ENCODE measurements at places on chromosomes 1 and 21.

GRCh38 chr1:210330279-210330866 lies 1.7 kb downstream of the HHAT start:
- DNase-seq, result no peak

- DNase-seq, result no peak
Observed at GRCh38 chr1:193326296-193326695, 139.9 kb upstream of the B3GALT2 start.

- no peak for DNase-seq
Observed at GRCh38 chr1:227946624-227947385, 927 bp downstream of the WNT9A start.

DNA sequence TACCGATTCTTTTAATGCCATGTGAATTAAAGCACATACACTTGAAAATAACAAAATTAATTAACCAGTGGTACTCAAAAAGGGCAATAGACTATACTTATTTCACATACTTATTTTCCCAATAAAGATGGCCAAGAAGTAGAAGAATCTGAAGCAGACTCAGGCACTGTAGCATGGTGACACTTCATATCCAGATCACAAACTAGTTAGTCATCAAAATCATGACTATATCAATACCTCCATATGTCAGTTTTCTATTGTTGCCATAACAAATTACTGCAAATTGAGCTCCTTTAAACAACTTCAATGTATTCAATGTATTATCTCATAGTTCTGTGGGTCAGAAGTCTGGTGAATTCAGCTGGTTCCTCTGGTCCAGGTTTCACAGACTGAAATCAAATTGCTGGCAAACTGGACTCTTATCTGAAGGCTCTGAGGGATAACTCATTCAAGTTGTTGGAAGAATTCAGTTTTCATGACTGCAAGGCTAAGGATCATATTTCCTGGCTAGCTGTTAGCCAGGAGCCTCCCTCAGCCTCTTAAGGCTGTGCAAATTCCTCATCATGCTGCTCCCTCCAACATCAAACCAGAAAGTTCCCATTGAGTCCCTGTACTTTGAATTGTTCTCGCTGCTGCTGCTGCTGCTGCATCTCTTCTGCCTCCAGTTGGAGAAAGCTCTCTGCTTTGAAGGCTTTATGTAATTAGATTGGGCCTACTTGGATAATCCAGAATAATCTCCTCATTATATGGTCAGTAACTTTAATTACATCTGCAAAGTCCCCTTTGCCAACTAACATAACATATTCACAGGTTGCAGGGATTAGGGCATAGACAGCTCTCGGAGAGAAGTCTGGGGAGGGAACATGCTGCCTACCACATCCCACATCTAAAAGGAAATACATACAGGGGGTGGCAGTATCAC lies 91.5 kb downstream of the MRPL39 start:
- no peak for DNase-seq

DNA sequence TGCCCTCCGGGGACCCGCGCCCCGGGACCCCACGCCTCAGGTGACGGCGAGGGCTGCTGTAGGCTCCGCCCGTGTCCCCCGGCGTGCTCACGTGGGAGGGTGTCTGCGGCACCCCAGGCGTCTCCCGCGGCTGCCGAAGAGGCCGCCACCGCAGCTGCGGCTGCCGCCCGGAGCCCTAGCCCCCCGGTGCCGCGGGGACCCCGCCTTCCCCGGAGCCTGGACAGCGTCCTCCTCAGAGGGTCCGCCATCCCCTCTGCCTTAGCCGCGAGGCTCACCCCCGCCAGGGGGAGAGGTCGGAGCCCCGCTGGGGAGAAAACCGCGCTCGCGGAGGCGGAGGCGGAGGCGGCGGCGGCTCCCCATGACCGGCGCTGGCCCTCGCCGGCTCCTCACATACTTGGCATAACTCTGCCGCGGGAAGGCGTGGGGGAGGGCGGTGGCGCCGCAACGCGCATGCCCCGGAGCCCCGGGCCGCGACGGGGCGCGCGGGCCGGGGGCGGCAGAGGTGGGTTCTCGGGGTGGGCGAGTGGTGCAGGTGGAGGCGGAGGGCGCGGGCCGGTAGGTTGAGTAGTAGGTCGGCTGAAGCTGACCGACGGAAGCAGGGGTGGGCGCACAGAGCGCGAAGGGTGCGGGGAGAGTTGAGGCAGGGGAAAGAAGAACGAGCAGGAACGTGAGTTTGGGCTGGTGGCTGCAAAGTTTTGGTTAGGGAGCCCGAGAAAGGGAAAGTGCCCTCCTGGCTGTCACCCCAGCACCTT lies 700 bp upstream of the SYDE2 start:
- no peak for DNase-seq

GRCh38 chr1:159965263-159965662 lies 11.2 kb upstream of the SLAMF9 start:
- no peak for DNase-seq

DNA sequence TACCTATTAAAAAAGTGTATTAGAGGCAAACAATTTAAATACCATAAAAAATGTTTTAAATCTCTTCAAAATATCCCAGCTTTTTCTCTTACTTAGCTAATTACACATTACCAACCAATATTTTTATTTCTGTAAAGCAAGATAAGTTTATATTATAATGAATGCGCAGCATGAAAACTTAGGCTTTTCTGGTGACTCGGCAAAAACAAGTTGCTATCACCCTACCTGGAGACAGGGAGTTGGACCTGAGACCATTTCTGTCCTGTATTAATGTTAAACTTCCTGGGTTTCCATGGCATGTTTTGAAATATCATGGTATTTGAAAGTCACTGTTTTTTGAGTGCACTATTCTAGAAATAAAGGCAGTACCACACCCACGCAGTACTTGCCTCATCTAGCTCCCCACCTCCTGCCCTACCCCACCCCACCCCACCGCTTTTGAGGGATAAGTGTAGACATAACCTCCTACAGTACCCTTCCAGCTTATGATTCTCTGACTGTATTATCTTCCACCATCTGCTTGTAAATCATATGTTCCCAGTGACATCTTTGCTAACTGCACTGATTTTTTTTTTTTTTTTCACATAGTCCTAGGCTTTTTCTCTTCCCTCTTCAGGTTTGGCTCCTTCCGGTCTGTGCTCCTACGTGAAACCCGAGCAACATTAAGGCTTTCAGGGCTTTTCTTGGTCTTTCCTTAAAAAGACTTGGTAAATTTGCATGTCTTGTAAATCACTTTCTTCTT lies 77.5 kb downstream of the PHTF1 start:
- no peak for DNase-seq

DNA sequence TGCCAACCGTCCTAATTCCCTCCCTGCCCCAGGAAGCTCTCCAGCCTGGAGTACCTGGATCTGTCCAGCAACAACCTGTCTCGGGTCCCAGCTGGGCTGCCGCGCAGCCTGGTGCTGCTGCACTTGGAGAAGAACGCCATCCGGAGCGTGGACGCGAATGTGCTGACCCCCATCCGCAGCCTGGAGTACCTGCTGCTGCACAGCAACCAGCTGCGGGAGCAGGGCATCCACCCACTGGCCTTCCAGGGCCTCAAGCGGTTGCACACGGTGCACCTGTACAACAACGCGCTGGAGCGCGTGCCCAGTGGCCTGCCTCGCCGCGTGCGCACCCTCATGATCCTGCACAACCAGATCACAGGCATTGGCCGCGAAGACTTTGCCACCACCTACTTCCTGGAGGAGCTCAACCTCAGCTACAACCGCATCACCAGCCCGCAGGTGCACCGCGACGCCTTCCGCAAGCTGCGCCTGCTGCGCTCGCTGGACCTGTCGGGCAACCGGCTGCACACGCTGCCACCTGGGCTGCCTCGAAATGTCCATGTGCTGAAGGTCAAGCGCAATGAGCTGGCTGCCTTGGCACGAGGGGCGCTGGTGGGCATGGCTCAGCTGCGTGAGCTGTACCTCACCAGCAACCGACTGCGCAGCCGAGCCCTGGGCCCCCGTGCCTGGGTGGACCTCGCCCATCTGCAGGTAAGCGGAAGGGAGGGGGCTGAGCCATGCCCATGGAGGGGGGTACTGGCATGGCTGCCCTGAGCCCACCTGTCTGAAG lies 16.5 kb downstream of the PODN start:
- DNase-seq, result no peak

DNA sequence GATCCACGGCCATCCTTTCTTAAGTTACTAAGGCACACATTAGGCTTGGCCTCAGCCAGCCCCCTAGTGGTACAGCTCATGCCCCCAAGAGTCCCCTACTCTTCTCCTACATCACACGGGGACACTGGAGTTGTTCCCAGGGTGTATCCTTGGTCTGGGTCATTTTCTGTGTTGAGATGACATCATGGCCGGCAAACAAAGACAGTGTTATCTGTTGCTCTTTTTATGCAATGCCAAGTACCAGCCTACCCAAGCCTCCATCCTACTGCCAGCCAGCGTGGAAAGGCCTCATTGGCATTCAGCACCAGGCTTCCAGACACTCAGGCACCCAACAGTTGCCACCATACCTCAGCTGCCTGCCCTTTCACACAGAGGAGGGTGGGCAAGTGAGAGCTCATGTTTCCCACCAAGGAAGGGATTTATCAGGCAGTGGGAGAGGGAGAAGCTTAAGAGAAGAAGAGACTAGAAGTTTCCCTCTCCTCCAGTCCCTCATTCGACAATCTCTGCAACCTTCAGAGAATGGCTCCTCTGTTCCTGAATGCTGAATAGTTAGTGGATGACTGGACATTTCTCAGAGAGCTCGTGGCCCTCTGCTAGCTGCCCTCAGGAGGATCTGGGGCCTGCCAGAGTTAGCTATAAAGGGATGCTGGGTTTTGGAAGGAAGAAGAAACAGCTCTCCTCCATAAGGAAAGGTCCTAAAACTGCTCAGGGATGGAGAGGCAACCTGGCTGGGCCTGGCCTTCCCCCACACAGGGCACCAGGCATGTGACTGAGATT lies 17.7 kb downstream of the CBR1 start:
- DNase-seq, result no peak

- DNase-seq, result no peak
Observed at GRCh38 chr21:30306884-30307283, 13.2 kb downstream of the KRTAP26-1 start.

DNA sequence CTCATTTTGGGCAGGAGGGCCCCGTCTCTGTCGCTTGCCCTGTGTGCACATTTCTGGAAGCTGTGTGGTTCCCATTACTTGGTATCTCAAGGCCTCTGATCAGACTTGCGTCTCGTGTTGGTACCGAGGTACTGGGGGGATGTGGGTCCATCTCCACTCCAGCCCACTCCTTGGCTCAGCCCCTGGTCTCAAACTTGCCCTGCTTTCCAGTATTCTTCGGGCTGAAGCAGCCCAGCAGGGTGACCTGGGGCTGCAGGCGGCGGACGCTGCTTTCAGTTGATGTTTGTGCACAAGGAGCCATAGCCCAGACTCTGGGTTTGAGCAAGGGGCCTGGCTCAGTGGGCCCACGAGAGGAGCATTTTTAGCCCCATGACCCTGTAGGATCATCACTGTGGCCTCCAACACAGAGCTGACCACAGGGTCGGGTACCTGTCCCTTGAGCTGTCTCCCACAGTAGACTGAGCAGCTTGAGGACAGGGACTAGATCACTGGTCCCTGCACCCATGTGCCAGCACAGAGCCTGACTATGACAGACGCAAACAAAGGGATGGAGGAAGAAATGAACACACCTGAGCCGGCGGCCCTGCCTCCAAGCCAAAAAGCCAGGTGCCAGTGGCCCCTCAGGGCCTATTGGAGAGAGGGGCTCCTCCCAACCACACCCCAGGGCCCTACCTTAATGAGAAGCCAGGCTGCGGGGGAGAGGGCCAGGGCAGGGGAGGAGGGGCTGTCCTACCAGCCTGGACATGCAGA lies 46.8 kb downstream of the CHD5 start:
- no peak for DNase-seq

DNA sequence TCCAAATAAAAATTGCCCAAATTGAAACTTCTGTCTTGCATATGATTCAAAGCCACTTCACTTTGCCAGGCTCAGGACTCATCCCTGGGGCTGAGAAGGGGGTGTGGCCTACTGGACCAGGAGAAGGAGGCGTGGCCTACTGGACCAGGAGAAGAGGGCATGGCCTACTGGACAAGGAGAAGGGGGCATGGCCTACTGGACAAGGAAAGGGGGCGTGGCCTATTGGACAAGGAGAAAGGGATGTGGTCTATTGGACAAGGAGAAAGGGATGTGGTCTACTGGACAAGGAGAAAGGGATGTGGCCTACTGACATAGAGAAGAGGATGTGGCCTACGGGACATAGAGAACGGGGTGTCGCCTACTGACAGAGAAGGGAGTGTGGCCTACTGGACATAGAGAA lies 405.3 kb downstream of the RRAGC start:
- DNase-seq, result no peak

GRCh38 chr1:93619507-93620171 lies 62.0 kb downstream of the BCAR3 start:
- no peak for DNase-seq

DNA sequence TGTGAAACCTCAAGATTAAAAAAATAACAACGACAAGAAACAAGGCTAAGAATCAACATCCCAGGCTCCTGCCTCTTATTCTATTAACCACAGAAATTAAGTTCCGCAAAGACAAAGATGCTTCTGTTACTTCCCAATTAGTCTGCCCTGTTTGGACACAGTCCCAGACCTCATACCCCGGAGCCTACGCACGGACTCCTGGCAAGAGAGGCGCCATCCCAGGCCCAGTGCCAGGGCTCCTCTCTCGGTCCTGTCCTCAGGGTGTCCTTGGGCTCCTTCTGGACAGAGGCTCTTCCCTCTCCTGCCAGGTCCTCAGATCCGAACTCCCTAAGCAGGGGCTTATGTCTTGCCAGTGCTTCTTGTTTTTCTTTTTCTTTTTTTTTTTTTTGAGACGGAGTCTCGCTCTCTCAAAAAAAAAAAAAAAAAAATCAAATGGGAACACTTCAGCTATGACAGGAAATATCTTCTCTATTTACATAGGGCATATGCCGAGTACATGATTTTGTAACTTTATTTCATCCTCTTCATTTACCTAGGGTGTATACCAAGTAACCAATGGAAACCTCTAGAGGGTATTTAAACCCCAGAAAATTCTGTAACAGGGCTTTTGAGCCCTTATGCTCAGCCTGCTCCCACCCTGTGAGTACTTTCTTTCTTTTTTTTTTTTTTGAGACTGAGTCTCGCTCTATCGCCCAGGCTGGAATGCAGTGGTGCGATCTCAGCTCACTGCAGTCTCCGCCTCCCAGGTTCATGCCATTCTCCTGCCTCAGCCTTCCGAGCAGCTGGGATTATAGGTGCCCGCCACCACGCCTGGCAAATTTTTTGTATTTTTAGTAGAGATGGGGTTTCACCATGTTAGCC lies 11.7 kb upstream of the ENO1 start:
- DNase-seq, result no peak

DNA sequence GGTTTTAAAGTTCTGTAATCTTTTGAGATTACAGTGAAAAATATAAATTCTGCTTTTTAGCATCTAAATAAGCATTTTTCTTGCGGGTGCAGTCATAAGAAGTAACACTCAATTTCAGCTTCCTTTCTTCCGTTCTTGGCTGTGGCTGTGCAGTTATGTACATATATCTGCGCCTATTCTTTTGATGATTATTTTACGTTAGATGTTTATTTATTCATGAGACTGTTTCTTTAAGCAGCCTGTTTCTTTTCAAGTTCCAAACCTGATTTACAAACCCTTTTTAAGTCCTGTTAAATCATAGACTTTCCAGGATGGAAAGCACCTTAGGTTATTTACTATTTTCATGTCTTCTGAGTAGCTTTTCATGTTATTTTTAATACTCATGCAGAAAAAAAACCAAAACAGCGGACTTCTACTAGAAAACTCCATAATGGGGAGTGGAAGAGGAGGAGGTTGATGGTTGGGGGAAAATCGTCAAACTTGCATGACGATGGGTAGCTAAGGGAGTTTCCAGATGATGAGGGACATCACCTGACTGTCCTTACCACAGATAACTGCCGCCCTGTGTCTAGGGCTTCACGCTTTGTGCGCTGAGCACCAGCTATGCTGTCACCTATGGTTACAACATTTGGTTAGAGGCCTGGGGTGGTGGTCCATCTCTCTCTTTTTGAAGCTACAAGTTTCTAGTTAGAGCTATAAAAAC lies 2.6 kb downstream of the PRDM2 start:
- no peak for DNase-seq

Measured in cortex of kidney (tissue), 1 donor.